ENCODE measurements at places on chromosomes 13 and 19.

- DNase-seq, result no peak
These were observed at the start of gene MIDN for GRCh38 chr19:1248139-1248785. Gene MIDN, plus strand, starts transcription at chr19:1248583. Its CDS starts 1,714 bp downstream, at chr19:1250297.

GRCh38 chr19:43337737-43338136, 15.7 kb upstream of the CD177 start:
- no peak for DNase-seq

GRCh38 chr13:35768073-35768472, 291.6 kb upstream of the MAB21L1 start:
- DNase-seq, result no peak

DNA sequence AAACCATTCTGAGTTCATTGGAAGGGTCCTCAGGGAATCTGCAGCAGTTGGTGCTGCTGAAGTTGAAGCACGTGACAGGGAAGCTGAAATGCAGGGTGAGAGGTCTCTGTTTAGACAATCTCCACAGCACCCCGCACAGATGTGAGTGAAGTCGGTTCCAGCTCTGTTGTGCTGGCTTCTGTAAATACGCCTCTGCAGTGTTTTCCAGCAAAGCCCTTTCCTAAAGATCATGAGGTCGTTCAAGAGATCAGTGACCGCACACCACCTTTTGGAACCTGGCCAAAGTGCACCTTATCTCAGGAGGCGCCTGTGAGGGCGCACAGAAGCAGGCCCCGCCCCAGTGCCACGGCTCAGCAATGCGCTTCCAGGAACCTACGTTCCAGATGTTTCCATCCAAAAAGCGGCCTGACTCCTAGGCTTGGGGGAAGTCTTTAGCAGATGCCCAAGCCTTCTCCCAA, 10.8 kb downstream of the CUL4A start:
- DNase-seq, result no peak

GRCh38 chr13:33904431-33904830, 86.5 kb downstream of the RFC3 start:
- DNase-seq, result no peak

GRCh38 chr13:104270731-104271130, 1204.5 kb upstream of the SLC10A2 start:
- DNase-seq, result no peak

DNA sequence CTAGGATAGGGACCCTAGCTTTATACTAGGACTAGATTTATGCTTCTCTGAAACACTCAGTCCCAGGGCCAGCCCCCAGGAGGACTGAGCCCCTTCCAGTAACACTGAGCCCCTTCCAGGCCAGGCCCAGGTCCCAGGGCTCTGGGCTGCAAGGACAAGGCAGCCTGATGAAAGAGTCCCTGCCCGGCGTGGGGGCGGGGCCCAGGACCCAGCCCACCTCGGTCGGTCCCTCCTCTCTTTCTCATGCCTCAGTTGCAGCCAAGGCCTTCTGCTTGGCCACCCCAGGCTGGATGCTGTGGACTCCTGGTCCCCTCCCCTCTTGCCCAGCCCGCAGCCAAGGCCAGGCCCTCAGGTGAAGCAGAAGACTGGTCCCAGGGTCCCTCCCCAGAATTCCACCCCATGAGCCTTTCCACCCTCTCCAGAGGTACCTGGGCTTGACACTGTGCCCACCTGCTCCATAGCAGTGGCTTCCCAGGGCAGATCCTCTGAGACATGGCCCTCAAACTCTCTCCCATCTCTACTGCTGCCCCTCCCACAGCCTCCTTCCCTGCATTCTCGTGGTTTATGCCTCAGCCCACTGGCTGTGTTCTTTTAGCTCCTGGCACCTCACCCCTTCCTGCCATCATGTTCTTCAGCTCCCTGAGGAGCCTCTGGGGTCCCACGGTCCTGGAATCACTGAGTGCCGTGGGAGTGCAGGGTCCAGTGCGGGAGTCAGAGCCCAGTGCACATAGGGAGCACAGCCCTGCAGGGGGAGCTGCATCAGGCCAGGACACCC, 53.6 kb upstream of the C1QTNF9B start:
- no peak for DNase-seq

GRCh38 chr13:33710924-33711323, 107.0 kb upstream of the RFC3 start:
- DNase-seq, result no peak

GRCh38 chr19:52910648-52911047, 12.6 kb downstream of the ZNF888 start:
- no peak for DNase-seq

- DNase-seq, result no peak
These were observed 2.2 kb downstream of the PAN3 start for GRCh38 chr13:28140433-28141125.

GRCh38 chr13:108315273-108315672, 45.8 kb downstream of the TNFSF13B start:
- no peak for DNase-seq

GRCh38 chr13:74061926-74062595, 72.1 kb downstream of the KLF12 start:
- DNase-seq, result no peak

- no peak for DNase-seq
These were observed 466.4 kb upstream of the ARGLU1 start for GRCh38 chr13:107034236-107034872.

DNA sequence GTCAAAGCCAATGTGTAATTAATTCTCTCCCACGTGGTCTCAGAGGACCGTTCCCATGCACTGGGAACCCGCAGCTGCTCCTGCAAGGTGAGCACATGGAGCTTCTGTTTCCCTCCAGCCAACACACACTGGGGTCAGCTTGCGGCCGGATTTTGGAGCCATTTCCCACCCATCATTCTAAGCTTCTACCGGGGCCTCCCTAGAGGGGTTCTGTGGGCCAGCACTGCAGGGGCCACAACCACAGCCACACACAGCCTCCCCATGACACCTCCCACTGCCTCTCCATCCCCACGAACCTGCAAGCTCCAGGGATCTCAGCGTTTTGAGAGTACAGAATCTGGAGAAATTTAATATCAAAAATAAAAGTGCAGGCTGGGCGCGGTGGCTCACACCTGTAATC, 120.7 kb upstream of the SOX1 start:
- no peak for DNase-seq

DNA sequence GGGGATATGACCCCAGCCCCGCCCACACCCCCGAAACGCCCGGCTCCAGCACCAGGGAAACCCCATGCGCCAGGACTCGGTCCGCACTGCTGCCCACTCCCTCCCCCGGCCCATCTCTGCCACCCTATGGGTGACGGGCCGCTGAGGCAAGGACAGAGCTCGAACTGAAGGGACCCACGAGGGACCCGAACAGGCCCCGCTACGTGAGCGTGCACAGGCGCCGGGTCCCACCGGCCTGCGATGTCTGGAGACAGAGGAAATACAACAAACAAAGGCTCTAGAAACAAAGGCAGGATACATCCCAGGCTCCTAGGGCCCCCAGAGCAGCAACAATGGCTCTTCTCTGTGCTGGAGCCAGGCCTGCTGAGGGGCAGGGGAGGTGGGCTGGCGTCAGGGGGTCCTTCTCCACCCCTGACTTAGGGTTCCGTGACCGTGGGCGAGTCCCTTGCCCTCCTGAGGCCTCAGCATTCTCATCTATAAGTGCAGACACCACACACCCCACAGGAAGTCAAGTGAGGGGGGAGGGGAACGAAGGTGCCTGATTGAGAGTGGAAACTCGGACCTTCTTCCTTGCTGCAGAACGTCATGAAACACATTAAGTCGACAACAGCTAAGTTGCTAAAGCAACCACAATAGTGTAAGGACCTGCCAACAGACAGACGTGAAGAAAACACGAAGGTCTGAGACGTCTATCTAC, 3.1 kb downstream of the ABHD17A start:
- DNase-seq, result peak; percentile 63

DNA sequence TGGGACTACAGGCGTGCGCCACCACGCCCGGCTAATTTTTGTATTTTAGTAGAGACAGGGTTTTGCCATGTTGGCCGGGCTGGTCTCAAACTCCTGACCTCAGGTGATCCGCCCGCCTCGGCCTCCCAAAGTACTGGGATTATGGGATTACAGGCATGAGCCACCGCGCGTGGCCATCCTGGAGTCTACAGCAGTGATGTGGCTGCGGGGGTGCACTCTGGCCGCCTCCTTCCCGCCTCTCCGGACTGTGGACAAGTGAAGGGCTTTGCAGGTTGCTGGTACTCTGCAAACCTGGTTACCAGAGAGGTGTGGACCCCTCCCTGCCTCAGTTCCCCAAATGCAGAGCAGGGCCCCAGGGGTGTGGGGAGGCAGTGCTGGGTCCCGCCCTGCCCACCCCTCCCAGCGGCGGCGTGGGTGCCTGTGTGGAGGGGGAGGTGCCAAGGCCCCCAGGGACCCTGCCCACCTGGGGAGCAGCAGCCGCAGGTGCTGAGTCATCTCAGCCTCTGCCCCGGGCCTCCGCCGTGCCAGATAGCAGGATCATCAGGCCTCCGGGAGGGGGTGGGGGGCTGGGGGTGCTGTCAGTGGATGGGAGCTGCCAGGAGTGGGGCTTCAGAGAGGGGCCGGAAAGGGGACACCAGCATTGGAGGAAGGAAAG, 23.1 kb downstream of the ARID3A start:
- no peak for DNase-seq

GRCh38 chr13:61286148-61286745, 129.4 kb downstream of the PCDH20 start:
- no peak for DNase-seq

GRCh38 chr13:40974460-40975407, 44.4 kb downstream of the ELF1 start:
- no peak for DNase-seq

DNA sequence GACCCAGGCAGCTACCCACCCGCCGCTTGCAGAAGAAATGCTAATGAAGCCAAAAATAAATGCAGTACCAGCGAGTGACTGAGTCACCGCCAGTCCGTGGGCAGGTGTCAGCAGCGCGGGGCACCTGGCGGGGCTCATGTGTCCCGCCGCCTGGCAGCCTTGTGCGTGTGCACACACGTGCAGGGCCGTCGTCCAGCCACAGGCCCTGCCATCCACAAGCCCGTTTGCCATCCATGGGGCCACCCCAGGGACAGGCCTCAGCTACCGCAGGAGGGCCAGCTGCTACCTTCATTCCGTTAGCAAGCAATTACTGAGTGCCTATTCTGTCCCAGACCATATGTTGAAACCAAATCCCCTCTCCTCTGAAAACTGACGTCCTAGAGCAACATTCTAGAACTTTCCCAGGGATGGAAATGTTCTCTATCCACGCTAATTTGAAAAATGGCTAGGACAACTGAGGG, 20.5 kb downstream of the NCAN start:
- no peak for DNase-seq

- DNase-seq, result peak; percentile 83
These were observed 7.5 kb upstream of the LRFN1 start for GRCh38 chr19:39328046-39328705.

DNA sequence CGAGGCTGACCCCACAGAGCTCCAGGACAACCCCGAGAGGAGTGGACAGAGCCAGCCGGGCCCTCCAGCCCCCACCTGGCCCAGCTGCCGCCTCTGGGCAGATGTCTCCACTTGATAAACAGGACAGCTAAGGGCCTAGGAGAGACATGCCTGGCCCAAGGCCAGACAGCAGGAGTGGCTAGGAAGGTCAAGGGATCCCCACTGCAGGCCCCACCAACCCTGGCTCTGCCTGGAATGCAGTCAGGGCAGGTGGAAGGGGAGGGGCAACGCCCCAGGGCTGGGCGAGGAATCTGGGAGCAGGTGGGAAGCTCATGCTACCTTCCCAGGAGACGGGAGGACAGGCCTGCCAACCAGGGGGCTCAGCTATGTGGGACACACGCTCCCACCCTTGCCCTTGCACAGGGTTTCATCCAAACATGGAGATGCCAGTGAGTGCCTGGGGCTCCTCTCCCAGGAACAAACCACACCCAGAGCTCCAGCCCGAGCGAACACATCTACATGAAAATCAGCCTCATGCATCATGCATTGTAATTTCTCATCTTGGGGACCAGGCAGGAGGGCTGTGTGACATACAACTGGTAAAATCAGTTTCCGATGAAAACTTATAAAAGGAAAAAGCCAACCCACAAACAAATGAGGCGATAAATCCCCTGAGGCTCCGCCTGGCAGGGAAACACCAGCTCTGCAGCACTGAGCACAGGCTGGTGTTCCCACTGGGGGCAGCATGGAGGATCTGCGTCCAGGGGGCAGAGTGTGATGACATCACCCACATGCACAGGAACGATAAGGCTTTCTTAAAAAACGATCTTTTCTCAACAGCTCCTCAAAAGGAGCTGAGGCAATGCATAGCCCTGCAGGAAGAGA, 25.0 kb downstream of the SH3GL1 start:
- DNase-seq, result no peak

DNA sequence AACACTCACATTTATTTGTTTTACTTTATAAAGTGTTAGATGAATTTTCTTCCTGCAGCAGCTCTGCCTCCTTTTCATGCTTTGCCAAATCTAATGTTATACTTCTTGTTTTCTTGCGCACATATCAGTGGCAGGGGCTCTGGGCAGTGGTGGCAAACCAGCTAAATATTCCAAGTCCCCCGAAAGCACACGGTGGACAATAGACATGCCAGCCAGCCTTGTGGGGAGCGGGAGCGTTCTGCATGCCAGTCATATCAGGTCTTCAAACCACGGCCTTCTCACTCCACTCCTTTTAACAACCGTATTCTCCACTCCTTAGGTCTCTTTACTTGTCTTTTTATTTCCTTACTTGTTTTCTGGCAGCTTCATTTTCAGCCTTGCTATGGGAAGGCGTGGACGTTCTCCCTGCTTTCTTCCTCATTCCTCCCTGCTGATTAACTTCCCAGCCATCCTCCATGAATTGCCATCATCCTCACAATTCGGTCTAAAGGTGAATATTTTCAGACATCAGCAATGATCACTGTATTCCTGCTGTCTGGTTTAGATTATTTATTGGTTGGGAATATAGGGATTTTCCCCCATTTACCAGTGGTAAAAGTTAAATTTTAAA, 77.1 kb upstream of the WASF3 start:
- no peak for DNase-seq

DNA sequence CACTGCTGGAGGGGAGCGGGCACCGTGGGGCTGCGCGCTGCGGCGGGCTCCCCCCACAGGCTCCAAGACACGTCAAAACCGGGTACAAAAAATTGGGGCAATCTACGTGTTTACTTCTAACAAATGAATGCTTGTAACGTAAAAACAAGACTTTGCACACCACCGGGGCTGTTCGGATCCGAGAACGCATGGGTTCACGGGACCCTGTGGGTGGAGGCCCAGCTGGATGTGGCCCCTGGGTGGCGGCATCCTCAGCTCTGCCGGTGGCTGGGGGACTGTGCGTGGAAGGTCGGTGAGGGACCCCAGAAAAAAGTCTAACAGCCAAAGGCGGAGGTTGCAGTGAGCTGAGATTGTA, 10.3 kb upstream of the SLC7A10 start:
- DNase-seq, result no peak

DNA sequence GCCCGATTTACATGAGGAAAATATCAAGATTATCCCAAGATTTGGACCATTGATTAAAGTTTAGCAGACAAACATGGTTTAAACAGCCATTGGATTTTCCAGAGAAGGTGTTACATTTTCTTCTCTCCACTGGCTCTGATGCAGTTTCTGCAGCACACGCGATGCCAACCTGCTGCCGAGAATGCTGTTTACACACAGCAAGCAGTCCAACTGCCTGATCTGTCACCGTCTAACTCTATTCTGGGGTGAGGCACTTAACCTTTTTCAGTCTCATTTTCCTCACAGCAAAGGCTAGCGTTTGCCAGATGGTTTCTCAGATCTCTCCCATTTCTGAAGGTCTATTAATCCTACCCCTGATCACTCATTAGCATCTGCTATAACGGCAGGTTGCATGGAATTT, 763.5 kb upstream of the GPC6 start:
- no peak for DNase-seq

All from stimulated activated CD4-positive, alpha-beta T cell treated with anti-CD3 and anti-CD28 coated beads, Interleukin-12 subunit alpha, Interleukin-12 subunit beta, amount 100 ng/mL, for 24 hours (primary cell).